Regular cardiac myocyte (primary cell): ENCODE measurements at places on chromosomes 2 and 18. TPM values are rescaled to one million over a fixed set of nuclear protein-coding genes. Genes with fewer than 3 reads are reported as not detected.

Gene CTNNA2
- total RNA-seq: under 0.01 TPM in 1 of 2 replicates, not detected in the other

Gene UPP2
- total RNA-seq: 0.28 TPM in 1 of 2 replicates, not detected in the other

Gene OSBPL1A
- 17.1 and 35.2 TPM in 2 replicates for total RNA-seq

Gene CXCR2
- not detected in 2 replicates for total RNA-seq

Gene SLC30A3
- total RNA-seq: under 0.01 and 0.19 TPM in 2 replicates

Gene MSH2
- total RNA-seq: 18.6 and 36.2 TPM in 2 replicates

Gene NTSR2
- not detected in 2 replicates for total RNA-seq

Gene TUBA3E
- not detected in 2 replicates for total RNA-seq

Gene CRYGD
- total RNA-seq: not detected in 2 replicates

Gene GKN1
- total RNA-seq: not detected in 2 replicates

Gene ZSWIM2
- under 0.01 TPM in 2 replicates for total RNA-seq

Gene VWA3B
- not detected in 2 replicates for total RNA-seq

Gene TCF7L1
- 1.3 and 2.3 TPM in 2 replicates for total RNA-seq

Gene SCG2
- 1.5 and 70.5 TPM in 2 replicates for total RNA-seq

Gene SUMO1
- 126 and 140 TPM in 2 replicates for total RNA-seq

Gene IL1R1
- total RNA-seq: 54.1 and 136 TPM in 2 replicates

Gene AKAIN1
- total RNA-seq: 0.56 TPM in 1 of 2 replicates, not detected in the other

Gene CYP1B1
- 33.9 and 165 TPM in 2 replicates for total RNA-seq

Gene UGT1A8
- not detected in 2 replicates for total RNA-seq

Gene KATNAL2
- total RNA-seq: 0.96 and 2.5 TPM in 2 replicates

Gene LOXL3
- 147 and 384 TPM in 2 replicates for total RNA-seq

Gene DCDC2C
- not detected in 2 replicates for total RNA-seq
